ENCODE measurements at places on chromosomes 6 and 20.

DNA sequence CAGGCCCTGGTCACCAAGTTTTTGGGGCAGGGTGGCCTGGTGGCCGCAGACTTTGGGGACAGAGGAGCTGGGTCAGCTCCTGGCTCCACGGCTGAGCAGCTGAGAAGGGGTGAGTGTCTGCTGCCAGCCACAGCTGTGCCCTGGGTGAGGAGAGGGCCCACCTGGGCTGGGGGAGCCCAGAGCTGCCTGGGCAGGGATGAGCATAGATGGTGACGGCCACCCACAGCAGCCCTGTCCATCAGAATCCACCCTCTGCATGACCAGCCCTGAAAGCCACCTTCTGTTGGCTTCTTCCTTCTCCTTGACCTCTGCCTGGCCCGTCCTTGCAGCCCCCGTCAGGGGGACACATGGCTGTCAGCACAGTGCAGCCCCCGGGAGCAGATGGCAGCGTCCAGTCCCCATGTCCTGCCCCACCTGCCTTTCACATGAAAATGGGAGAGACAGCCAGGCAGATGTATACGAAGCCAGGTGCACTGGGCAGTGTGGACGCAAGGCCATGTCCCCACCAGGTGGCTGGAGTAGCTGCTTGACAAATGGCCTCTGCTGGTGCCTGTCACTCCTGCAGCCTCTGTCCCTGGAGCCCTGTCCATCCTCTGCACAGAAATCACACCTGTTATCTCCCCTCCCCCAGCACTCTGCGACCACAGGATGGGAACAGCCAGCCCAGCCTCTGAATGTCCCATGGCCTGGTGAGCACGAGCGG is 220.8 kb downstream of the PREX1 start:
- no peak for DNase-seq

- DNase-seq, result no peak
Observed at GRCh38 chr6:3929281-3929798, 80.2 kb downstream of the FAM50B start.

GRCh38 chr20:39633689-39634088 is 671.5 kb downstream of the DHX35 start:
- DNase-seq, result no peak

- DNase-seq, result no peak
Observed at GRCh38 chr6:2630359-2630758, 120.4 kb downstream of the MYLK4 start.

GRCh38 chr6:346386-347030 is 45.0 kb upstream of the IRF4 start:
- DNase-seq, result no peak

- no peak for DNase-seq
Observed at GRCh38 chr20:46099491-46100287, 9.9 kb upstream of the NCOA5 start.

- DNase-seq, result no peak
Observed at GRCh38 chr6:16872543-16873235, 111.4 kb upstream of the ATXN1 start.

DNA sequence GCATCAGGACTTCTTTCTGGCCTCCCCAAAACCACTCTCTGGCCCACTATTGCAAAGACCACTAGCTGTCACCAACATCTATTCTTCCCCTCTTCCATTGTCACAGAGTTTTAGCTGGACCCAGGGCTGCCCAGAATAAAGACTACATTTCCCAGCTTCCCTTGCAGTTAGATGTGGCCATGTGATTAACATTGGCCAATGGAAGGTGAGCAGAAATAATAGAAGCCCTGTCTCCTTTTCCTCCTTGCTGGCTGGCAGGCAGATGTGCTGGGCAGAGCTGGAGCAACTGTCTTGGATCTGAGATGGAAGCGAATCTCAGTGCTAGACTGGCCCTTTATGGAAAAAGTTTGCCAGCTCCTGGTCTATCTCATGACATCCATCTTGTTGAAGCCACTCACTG is 97.0 kb downstream of the KCNB1 start:
- no peak for DNase-seq

DNA sequence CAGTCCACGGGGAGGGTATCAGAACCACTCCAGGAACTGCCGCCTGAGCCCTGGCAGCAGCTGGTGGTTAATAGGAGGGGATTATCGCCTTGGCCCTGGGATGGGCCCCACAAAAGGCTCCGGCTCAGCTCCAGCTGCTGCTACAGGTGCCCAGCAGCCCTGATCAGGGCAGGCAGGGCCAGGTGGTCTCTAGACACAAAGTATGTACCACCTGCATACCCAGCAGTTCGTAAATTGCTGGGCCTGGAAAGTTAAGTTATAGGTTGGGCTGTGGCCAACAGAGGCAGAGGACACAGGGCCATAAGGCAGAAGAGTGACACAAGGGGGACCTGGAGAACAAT is 35.1 kb downstream of the RRBP1 start:
- no peak for DNase-seq

DNA sequence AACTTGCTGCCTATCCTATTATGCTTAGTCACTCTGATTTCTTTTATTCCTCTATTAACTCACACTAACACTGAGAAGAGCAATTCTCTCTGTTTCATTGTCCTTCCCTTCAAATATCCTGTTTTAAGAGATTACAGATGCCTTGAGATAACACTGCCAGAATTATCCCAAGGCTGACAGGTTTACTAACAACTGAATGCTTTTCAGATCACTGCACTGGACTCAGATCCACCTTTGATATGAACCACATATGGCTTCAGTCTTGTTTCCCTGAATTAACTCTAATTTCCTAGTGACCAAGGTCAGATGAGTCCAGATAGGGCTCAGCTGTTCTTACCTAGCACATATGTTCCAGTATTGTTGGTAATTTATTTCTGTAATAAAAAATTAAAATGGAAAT is 633.1 kb downstream of the GRIK2 start:
- DNase-seq, result no peak

DNA sequence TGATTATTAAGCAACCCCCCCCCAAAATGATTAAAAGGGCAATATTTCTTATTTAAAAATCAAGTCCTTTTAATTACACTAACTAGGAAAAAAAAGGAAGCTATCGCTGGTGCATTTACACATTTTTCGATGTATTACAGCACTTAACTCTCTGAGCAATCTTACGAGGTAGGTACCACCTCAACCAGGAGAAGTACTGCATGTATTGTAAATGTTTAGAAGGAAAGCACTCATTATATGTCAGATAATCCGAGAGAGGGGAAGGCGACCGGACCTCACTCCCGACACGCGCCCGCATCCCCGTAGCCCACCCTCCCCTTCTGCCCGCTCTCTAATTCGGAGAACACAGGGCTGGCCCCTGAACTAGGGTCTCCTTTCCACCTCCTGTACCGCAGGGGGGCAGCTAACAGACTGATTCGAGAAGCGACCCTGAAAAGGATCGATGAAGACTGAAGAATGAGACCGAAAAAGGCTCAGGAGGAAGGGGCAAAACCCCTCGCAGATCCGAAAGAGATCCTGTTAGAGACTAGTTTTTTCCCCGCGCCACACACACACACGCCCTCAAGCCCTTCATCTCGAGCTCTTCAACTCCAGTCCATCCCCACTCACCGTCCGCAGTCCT is 337 bp downstream of the ESF1 start:
- no peak for DNase-seq

GRCh38 chr20:6719369-6719721 is 48.1 kb upstream of the BMP2 start:
- no peak for DNase-seq

DNA sequence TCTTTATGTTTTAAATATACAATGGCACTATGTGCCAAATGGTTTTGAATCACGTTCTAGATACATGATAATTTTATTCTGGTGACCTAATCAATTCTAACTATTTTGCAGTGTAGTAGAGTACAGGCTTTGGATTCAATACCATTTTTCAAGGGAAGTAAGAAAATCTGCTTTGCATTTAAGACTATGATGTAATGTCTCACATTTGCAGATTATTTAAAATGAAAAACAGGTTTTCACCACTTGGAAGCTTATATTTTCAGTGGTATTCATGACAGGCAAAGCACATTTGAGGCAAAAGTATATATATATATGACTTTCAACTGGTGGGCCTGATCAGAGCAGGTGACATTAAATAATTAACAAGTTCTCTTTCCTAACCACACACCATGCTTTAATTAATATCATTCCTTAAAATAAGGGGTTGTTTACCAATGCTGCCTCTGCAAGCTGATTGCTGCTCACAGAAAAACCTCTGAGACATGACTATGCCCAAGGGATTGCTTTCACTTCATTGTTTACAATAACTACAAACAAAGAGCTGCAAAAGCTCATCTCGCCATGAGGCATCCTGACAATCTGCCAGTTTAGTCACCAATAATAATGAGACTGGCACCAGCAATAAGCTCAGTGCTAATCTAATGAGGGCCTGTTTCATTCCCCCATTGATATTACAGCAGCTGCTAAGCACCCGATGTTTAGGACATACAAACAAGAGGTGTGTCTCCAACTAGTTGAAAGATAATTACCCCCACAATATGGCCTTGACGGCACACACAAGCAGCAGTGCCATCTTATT is 1176.0 kb upstream of the GJE1 start:
- DNase-seq, result no peak

GRCh38 chr6:45314146-45314545 is 14.0 kb upstream of the RUNX2 start:
- DNase-seq, result no peak

- no peak for DNase-seq
Observed at GRCh38 chr20:4014031-4014474, 1.3 kb downstream of the RNF24 start.

GRCh38 chr6:145752638-145753037 is 17.3 kb upstream of the EPM2A start:
- no peak for DNase-seq
